CD4-positive, CD25-positive, alpha-beta regulatory T cell (primary cell): ENCODE measurements at places on chromosomes 3 and 15. TPM values are rescaled to one million over a fixed set of nuclear protein-coding genes. Genes with fewer than 3 reads are reported as not detected.
A peak's percentile ranks its signal among the peaks of the same experiment; 100 is the strongest.

- H3K27me3 ChIP-seq, result no peaks in the 10 kb centered on the region
- H3K4me1 ChIP-seq, result peaks cover 30% of the 10 kb centered on the region
- DNase-seq, result no peak
- H3K4me3 ChIP-seq, result no peak overlapping the region
- no peaks in the 10 kb centered on the region for H3K36me3 ChIP-seq
Measured at GRCh38 chr3:172142051-172142863, 102.9 kb downstream of the FNDC3B start.

GRCh38 chr15:85929786-85930185, 135.1 kb upstream of the KLHL25 start:
- no peak overlapping the region for H3K4me3 ChIP-seq
- H3K27me3 ChIP-seq, result no peaks in the 10 kb centered on the region
- no peaks in the 10 kb centered on the region for H3K36me3 ChIP-seq
- H3K4me1 ChIP-seq, result peaks cover 22% of the 10 kb centered on the region

- H3K27ac ChIP-seq, result no peak overlapping the region
- no peaks in the 10 kb centered on the region for H3K27me3 ChIP-seq
- H3K4me3 ChIP-seq, result no peak overlapping the region
- H3K4me1 ChIP-seq, result no peaks in the 10 kb centered on the region
Measured at GRCh38 chr3:30826531-30826942, 67.9 kb downstream of the GADL1 start.

- H3K36me3 ChIP-seq, result peaks cover 4% of the 10 kb centered on the region
- no peak overlapping the region for H3K4me3 ChIP-seq
- H3K4me1 ChIP-seq, result peaks cover 31% of the 10 kb centered on the region
- H3K27me3 ChIP-seq, result no peaks in the 10 kb centered on the region
- no peak overlapping the region for H3K27ac ChIP-seq
Measured at GRCh38 chr3:197733042-197733441, 3.7 kb downstream of the RUBCN start.

GRCh38 chr3:74756674-74757073, 142.2 kb upstream of the CNTN3 start:
- no peak for DNase-seq
- H3K4me3 ChIP-seq, result no peak overlapping the region
- no peaks in the 10 kb centered on the region for H3K27me3 ChIP-seq

GRCh38 chr15:50190723-50191122, 8.7 kb downstream of the SLC27A2 start:
- no peaks in the 10 kb centered on the region for H3K4me1 ChIP-seq
- no peak for DNase-seq
- H3K27me3 ChIP-seq, result no peaks in the 10 kb centered on the region
- H3K36me3 ChIP-seq, result no peaks in the 10 kb centered on the region

DNA sequence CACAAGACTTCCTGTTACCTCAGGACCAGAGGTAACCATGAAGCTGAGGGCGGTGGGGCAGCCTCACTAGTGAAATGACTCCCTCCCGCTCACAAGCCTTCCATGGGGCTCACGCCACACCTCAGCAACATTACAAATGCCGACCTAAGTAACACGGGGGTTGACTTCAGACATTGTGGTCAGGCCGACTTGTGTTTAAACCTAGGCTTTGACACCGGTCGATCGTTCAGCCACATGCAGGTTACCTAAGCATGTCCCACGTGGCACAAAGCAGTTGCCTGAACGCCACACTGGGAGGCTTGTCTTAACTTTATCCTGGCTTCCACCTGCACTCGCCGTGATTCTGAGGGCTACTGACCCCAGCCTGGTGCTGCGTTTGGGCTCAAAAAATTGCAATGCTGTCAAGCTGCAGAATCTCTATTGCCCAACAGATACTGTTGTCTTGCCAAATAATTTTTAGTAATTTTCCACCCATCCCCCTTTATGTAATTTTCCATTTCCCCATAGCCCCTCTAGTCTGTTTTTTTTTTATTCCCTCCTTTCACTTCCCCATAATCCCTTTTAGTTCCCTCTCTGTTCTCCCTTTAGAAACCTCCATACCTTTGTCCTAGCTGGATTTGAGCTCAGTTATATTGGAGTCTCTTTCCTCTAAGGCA, 158.6 kb upstream of the RGMA start:
- no peaks in the 10 kb centered on the region for H3K27me3 ChIP-seq
- DNase-seq, result no peak
- no peaks in the 10 kb centered on the region for H3K4me1 ChIP-seq

GRCh38 chr15:90637693-90638092, 79.5 kb upstream of the BLM start:
- H3K4me3 ChIP-seq, result no peak overlapping the region
- H3K27me3 ChIP-seq, result no peaks in the 10 kb centered on the region
- H3K27ac ChIP-seq, result no peak overlapping the region
- no peaks in the 10 kb centered on the region for H3K4me1 ChIP-seq
- peaks cover 65% of the 10 kb centered on the region for H3K36me3 ChIP-seq

DNA sequence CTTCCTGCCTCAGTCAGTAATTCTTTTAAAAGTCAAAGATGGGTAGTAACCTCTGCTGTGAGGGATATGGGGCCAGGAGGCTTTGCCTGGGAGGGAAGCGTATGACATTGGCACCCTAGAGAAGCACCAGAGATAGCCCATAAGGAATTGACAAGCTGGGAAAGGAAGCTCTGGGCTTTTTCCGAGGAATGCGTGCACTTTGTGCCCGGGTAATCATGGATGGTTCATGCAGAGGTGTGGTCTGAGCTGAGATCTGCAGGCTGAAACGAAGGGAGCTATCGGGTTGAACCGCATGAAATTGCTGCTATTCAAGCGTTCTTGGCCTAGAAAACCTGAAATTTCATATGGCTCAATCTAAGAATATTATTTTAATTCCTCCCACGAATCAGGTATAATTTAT, 127.7 kb upstream of the TLE3 start:
- no peak for DNase-seq
- no peaks in the 10 kb centered on the region for H3K36me3 ChIP-seq
- no peak overlapping the region for H3K27ac ChIP-seq
- no peaks in the 10 kb centered on the region for H3K4me1 ChIP-seq

- H3K4me1 ChIP-seq, result peaks cover 6% of the 10 kb centered on the region
- no peak overlapping the region for H3K4me3 ChIP-seq
- no peak for DNase-seq
- peaks cover 10% of the 10 kb centered on the region for H3K27me3 ChIP-seq
Measured at GRCh38 chr3:42960282-42960681, 18.8 kb upstream of the GASK1A start.

DNA sequence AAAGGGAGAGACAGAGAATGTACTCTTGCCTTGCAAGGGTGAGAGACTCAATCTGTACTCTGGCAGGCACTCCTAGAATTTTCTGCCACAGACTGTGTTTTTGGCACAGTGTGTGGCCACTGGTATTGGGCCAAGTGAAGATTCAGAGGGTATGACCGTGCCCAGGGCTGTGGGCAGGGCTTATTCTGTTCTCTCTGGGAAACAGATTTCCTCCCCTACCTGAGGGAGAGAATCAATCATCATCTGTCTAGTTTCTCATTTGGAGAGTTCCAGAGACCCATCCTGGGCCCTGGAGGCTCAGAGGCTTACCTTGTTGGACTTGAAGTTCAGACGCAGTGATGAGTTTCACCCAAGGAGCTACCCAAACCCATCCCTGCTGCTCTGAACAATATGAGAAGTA, 28.2 kb downstream of the CSTA start:
- H3K27ac ChIP-seq, result no peak overlapping the region
- no peak for DNase-seq
- H3K4me3 ChIP-seq, result no peak overlapping the region
- no peaks in the 10 kb centered on the region for H3K4me1 ChIP-seq
- no peaks in the 10 kb centered on the region for H3K27me3 ChIP-seq

DNA sequence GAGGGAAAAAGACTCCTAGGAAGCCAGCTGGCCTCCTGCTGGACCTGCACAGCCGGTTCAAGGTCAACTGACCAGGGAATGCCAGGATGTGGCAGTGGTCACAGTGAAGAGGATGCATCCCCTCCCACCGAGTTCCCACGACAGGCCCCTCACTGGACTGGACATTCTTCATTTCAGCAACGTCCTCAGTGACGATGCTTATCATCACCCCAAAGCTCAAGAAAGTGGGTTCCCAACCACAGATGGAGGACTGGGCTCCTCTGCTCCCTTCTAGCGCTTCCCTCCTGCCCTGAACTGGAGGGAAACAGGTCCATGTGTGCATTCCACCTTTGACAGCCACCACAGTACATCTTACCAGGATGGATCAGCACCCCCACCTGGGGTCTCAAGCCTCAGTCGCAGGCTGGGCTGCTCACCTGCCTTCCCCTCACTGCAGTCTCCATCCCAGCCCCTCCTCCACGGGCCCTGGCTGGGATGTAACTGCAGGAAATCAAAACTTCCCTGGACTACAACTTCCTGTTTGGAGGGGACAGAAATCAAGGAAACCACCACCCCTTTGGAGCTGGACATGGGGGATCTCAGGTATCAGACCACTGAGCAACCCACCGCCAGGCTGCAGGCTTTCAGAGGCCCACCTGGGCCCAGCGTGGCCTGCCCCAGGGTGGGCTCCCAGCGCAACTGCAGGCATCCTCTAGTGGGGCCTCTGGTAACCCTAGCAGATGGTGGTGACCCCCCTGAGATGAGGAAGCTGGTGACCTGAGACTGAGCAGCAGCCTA, 7.3 kb downstream of the CALML4 start:
- H3K36me3 ChIP-seq, result peaks cover 5% of the 10 kb centered on the region
- no peaks in the 10 kb centered on the region for H3K27me3 ChIP-seq
- no peaks in the 10 kb centered on the region for H3K4me1 ChIP-seq
- no peak overlapping the region for H3K4me3 ChIP-seq
- no peak overlapping the region for H3K27ac ChIP-seq
- no peak for DNase-seq

- no peak overlapping the region for H3K4me3 ChIP-seq
- no peaks in the 10 kb centered on the region for H3K36me3 ChIP-seq
- DNase-seq, result no peak
- no peaks in the 10 kb centered on the region for H3K27me3 ChIP-seq
- no peaks in the 10 kb centered on the region for H3K4me1 ChIP-seq
- H3K27ac ChIP-seq, result no peak overlapping the region
Measured at GRCh38 chr3:35932995-35933394, 293.7 kb downstream of the ARPP21 start.

DNA sequence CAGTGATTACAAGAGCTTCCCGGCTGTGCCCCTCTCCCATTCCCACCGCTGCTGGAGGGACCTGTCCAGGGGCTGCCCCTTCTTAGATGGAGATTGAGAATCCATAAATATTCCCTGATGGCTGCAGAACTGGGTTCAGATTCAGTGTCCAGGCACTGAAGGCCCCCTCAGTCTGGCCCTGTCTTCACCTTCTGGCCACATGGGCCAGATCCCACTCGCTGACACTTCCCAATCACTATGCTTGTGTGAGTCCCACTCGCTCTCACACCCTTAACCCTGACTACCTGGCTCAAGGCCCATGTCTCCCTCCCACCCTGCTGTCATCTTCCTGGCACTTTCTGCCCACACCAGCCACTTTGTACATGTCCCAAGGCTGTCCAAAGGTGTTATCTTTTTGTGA, 15.5 kb upstream of the MRPS22 start:
- no peak overlapping the region for H3K27ac ChIP-seq
- no peak for DNase-seq
- H3K4me3 ChIP-seq, result no peak overlapping the region

GRCh38 chr3:121748680-121749275, 763 bp downstream of the GOLGB1 start:
- H3K27ac ChIP-seq, result peak overlapping the region; percentile 95
- DNase-seq, result peak; percentile 35
- peaks cover 21% of the 10 kb centered on the region for H3K4me1 ChIP-seq
- H3K27me3 ChIP-seq, result peaks cover 9% of the 10 kb centered on the region
- H3K36me3 ChIP-seq, result no peaks in the 10 kb centered on the region

GRCh38 chr15:24861014-24861690, 93.6 kb upstream of the SNRPN start:
- DNase-seq, result no peak
- H3K36me3 ChIP-seq, result no peaks in the 10 kb centered on the region
- H3K4me1 ChIP-seq, result no peaks in the 10 kb centered on the region
- H3K4me3 ChIP-seq, result no peak overlapping the region
- H3K27ac ChIP-seq, result no peak overlapping the region
- H3K27me3 ChIP-seq, result no peaks in the 10 kb centered on the region

DNA sequence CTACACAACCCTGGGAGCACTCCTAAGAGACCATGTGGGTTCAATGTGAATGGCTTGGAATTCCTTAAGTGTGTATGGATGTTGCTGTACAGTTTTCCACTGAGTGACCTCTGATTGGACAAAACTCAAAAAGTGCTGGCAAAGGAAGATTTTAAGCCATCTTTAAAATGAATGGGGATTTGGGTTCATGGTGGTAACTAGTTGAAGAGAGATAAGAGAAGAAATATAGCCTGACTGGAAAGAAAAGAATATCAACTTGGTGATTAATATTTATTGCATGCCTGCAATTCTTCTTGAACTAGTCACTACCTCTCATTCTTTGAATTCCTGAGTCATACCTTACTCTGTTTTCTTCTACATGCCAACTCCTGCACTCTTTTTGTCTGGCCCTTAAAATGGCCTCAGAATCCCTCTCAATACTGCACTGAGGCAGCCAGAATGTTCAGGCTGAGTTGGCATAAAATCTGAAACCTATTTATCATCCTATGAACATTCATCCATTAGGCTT, 124.7 kb downstream of the RPL22L1 start:
- no peaks in the 10 kb centered on the region for H3K4me1 ChIP-seq
- no peak for DNase-seq
- H3K27ac ChIP-seq, result no peak overlapping the region
- peaks cover 5% of the 10 kb centered on the region for H3K27me3 ChIP-seq

MAGI1 gene
- polyA plus RNA-seq, result not detected

GATM gene
- 0.86 TPM for polyA plus RNA-seq

CHRD gene
- not detected for polyA plus RNA-seq

RAMAC gene
- polyA plus RNA-seq, result 39.3 TPM

HYAL1 gene
- 0.31 TPM for polyA plus RNA-seq

CCNL1 gene
- polyA plus RNA-seq, result 49.8 TPM

TAGLN3 gene
- not detected for polyA plus RNA-seq

PP2D1 gene
- polyA plus RNA-seq, result 0.16 TPM

IQCF5 gene
- not detected for polyA plus RNA-seq

KIF9 gene
- 3.7 TPM for polyA plus RNA-seq

CPOX gene
- polyA plus RNA-seq, result 7.2 TPM

GPR15 gene
- polyA plus RNA-seq, result 72.4 TPM

IMPG2 gene
- polyA plus RNA-seq, result 0.02 TPM
